ENCODE measurements at places on chromosomes 6 and 20. TPM values are rescaled to one million over a fixed set of nuclear protein-coding genes. Genes with fewer than 3 reads are reported as not detected.

DNA sequence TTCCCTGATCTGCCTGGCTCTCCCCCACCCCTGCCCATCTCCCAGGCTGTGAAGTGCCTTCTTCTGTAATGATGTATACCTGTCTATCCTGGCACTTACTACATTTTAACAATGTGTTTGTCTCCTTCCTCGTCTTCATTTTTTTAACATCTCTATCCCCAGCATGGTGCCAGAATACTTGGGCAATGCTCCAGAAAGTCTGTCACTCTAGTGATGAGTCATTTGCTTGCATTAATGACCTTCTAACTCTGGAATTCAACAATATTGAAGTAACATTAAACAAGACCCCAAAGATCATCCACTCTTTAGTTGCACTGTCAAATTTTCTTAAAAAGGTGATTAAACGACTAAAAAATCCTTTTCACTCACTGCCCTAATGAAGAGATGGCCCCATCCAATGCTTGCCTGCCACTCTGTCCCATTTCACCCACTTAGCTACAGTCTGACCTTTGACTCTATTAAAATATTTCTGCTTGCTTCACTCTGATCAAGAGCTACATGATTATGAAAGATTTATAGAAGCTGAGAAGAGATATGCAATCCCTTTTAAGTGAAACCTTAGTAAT, 7.7 kb upstream of the KLHL31 start:
- H3K4me1 ChIP-seq: peaks cover 22% of the 10 kb centered on the region
- DNase-seq: no peak
- H3K27ac ChIP-seq: peak overlapping the region; percentile 84
- H3K4me3 ChIP-seq: no peak overlapping the region

DNA sequence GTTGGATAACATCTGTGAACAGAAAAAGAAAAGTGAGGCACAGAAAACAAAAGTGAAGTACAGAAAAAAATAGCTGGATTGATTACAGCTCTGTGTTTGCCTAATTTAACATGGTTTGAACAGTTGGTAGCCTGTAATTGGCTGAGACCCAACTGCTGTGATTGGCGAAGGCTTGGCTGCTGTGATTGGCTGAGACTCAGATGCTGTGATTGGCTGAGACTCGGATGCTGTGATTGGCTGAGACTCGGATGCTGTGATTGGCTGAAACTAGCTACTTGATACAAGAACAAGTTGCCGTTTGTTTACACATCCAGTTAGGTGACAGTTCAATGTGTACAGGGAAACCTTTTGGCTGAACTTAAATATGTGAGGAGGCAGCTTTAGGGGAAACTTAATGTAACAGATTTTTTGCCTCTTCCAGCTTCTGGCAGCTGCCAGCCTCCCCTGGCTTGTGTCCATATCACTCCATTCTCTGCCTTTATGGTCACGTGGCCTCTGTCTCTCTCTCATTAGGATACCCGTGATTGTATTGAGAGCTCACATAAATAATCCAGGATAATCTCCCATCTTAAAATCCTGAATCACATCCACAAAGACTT, 223.4 kb upstream of the FOXA2 start:
- H3K4me3 ChIP-seq: no peak overlapping the region
- H3K27ac ChIP-seq: no peak overlapping the region
- H3K4me1 ChIP-seq: peaks cover 27% of the 10 kb centered on the region
- H3K27me3 ChIP-seq: no peaks in the 10 kb centered on the region
- DNase-seq: peak; percentile 32

GRCh38 chr20:50246367-50247195, 56.0 kb downstream of the CEBPB start:
- H3K36me3 ChIP-seq: no peaks in the 10 kb centered on the region
- no peak overlapping the region for H3K27ac ChIP-seq
- no peak overlapping the region for H3K4me3 ChIP-seq
- H3K27me3 ChIP-seq: peaks cover 3% of the 10 kb centered on the region
- DNase-seq: no peak

NINL gene
- 20.8 TPM for total RNA-seq

All from osteocyte (in vitro differentiated cells).